ENCODE measurements at places on chromosomes 2 and 18.

- no peak for DNase-seq
These were observed 44.5 kb downstream of the SH3BP4 start for GRCh38 chr2:234996069-234996940.

GRCh38 chr2:23204685-23205242 is 180.2 kb upstream of the KLHL29 start:
- no peak for DNase-seq

DNA sequence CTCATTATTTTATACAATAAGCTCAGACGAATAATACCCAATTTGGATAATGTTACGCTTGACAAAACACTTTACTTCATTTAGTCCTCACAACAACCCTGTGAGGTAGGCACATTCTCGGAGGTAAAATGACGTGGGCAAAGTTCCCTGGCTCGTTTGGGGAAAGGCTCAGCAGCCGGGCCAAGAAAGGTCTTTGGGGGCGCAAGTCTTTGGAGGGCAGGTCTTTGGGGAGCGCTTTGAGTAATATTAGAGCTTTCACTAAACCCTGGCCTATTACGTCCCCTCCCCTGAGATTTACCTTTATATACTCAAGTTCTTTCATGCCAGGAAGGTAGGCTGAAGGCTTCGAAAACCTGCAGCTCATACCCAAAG is 427 bp downstream of the RBKS start:
- no peak for DNase-seq

DNA sequence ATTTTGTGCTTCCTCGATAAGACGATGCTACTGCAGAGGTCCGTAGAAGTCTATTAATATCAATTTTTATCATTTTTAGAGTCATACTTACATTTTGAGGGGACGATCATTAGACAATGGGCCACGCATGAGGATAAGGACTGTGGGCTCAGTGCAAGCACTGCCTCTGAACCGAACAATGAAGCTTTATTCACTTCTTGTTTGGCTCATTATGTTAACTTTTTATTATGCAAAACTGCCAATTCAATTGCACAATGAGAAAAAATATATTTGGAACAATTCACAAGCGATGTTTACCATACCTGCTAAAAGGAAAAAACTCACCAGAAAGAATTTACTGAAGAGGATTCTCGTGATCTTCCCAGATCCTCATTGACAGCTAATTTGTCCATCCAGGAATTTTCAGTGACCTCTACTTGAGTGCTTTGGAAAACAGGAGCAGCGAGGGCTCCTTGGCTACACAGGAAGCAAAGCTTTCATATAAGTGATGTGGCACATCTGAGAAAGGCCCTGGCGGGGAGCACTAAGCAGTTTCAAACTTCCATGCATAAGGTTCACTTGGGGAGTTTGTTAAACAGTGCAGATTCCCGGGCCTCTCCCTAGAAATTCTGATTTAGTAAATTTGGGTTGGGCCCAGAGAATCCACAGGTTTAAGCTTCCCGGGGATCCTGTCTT is 13.3 kb upstream of the CAPN13 start:
- no peak for DNase-seq

GRCh38 chr18:34913837-34914661 is 127.2 kb upstream of the MAPRE2 start:
- DNase-seq = no peak

- no peak for DNase-seq
These were observed 1.3 kb upstream of the HOXD4 start for GRCh38 chr2:176149939-176150583.

DNA sequence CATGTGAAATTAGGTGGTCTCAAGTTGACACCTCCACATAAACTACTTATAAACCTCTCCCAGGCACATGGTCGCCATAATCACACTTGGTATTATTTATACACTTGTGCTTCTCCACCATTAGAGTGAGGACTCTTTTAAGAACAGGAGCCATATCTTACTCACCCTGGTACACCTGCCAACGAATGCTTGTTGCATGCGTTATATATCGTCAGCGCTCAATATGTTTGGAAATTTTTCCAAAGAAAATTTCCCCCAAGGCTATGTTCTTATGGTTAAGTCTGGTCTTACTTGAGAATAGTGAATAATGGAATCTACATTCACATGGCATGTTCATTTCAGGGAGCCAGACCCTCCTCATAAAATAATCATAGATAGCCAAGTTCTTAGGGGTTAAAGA is 271.7 kb downstream of the BCL11A start:
- DNase-seq = no peak

GRCh38 chr2:187478719-187479118 is 30.7 kb upstream of the CALCRL start:
- DNase-seq = no peak

- no peak for DNase-seq
These were observed 71.4 kb downstream of the HDAC4 start for GRCh38 chr2:239329284-239329971.

- DNase-seq = no peak
These were observed 1.6 kb downstream of the FEV start for GRCh38 chr2:218983263-218983933.

GRCh38 chr2:23114299-23114698 is 270.7 kb upstream of the KLHL29 start:
- DNase-seq = no peak

DNA sequence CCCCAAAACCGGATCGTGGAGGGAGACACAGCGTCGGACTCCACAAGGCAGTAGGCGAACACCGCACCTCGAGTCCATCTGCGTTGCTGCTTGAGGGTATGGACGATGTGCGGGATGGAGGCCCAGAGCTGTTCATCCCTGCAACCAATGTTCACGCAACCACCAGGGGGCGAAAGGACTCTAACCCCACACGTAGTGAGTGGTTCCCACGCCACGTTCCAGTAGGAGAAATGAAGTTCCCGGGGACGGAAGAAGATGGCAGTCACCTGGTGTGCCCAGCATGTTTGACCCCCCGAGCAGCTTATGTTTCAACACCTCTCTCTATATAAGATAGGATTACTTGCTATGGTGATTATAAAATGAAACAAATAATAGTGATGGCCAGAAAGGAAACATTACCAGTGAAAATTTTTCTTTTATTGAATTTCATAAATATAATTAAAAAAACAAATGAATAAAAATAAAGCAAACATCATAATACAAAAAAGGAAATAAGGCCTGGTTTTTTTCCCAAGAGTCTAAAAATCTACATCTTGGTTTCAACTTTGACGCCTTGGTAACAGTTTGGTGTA is 184.3 kb downstream of the SH3BP4 start:
- DNase-seq = peak; percentile 9

- DNase-seq = no peak
These were observed 34.6 kb downstream of the SPC25 start for GRCh38 chr2:168855601-168856000.

DNA sequence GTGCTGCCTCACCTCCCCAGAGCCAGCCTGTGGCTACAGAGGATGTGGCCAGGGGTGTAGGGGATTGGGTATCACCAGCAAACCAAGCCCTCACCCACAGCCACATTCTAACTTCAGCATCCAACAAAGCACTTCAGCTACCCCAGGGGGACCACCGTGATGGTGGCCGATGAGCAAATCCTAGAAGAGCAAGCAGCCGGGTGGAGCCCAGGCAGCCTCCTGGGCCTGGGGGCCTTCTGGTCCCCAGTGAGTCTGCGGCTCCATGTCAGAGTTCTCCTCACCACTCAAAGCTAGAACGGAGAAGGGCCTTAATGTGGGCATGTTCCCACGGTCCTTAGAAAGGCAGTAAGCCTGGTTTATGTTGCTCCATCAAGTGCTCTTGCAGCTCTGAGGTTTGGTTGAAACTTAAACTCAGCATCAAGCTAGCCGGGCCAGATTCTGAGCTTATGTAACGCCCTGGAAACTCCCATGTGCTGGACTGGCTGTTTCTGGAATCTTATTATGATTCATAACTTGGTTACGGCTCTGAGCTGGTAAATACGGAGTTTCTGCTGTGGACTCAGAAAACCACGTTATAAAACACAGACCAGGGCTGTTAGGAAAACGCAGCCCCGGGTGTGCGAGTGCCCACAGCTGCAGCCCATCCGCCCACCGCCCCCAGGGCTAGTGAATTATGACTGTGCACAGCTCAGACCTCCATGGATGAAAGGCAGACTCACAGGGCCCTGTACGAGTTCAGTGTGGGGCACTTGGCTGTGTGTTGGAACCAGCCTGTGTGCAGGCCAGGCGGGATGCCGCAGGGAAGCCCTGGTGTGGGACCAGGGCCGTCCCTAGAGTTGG is 99.8 kb downstream of the SEPTIN10 start:
- no peak for DNase-seq

DNA sequence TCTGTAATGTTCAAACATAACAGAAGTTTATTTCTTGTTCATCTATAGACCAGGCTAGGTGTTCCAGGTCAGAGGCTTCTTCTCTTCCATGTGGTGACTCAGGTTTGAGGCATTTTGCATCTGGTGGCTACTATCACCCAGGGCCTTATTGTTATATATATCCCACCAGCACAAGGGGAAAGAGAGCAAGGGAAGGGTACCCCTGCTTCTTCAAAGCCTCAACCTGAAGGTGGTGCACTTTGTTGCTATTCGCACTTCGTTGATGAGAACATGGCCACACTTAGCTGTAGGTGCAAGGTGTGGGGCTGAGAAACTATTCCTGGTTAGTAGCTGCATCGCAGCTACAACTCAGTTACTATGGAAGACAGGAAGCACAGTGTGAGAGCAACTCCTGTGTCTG is 27.4 kb upstream of the SLC3A1 start:
- DNase-seq = no peak

DNA sequence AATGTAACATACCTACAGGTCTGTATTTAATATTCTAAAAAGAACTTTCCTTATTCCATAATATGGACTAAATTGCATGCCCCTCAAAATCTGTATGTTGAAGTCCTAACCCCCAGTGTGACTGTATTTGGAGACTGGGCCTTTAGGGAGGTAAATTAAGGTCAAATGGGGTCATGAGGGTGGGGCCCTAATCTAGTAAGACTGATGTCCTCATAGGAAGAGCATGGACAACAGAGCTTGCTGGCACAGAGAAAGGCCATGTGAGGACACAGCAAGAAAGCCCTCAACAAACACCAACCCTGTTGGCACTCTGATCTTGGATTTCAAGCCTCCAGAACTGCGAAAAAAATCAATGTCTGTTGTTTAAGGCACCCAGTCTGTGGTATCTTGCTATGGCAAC is 18.6 kb downstream of the SF3B1 start:
- no peak for DNase-seq

GRCh38 chr2:121754851-121755236 is 607 bp upstream of the TSN start:
- DNase-seq = no peak

GRCh38 chr2:20061940-20062339 is 10.5 kb upstream of the LAPTM4A start:
- no peak for DNase-seq

DNA sequence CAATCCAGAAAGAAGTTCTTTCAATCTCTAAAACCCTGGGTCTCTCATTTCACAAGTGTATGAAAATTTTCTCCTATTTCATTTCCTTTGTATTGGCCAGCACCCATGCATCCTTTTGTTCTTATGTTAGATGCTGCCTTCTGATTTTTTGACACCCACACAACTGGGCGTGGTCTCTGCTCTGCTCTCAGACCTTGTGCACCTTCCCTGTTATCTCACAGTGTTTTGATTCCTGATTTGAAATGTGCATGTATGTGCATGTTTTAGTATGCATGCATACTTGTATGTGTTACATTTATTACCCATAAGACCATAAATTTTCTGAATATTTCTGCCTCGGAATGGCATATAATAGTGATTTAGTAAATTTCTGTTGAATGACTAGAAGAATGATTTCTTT is 152.2 kb downstream of the CTNNA2 start:
- no peak for DNase-seq

- no peak for DNase-seq
These were observed 134.2 kb upstream of the CHAC2 start for GRCh38 chr2:53633441-53633840.

DNA sequence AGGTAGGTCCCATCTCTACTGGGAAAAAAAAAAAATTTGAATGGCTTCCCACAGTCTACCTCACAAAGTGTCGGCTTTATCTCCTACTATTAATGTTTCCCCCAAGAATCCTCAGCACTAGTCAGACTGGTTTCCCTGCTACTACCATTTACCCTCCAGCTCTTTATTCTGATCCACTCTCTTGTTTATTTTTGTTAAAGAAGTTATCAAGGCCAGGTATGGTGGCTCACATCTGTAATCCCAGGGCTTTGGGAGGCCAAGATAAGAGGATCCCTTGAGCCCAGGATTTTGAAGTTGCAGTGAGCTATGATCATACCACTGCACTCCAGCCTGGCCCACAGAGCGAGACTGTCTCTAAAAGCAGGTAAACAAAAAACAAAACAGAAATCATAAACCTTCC is 1275.3 kb downstream of the LRP1B start:
- DNase-seq = no peak

DNA sequence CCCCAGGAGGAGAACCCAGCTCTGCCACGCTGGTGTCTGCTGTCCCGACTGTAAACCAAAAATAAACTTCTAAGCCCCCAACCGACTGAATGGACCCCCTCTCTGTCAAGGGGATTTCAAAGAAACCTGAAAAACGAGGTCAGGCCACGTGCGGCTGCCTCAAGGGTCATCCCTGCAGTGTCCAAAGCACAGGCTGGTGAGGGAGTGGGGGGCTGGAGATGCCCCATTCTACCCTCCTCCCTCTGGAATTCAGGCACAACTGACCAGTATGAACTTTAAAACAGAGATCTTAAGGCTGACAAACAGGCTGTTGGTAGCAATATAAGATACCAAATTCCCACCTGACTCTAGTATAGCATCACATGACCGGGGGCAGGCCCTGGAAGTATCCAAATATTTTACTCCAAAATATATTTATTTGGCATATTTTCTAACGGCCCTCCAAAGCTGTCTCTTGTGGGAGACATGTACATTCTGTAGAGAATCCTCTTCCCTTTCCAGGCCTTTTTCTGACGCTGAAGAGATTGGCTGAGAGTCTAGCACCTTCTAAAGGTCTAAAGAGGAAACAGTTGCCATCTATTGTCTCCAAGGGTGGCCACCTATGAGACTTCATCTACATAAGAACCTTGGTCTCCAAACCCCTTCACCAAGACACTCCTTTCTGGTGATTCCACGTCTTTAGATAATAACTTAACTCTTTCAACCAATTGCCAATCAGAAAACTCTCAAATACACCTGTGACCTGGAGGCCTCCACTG is 40.4 kb upstream of the CTDP1 start:
- no peak for DNase-seq

- no peak for DNase-seq
These were observed 130.2 kb upstream of the ID2 start for GRCh38 chr2:8551622-8552074.

All from stimulated activated CD8-positive, alpha-beta memory T cell treated with anti-CD3 and anti-CD28 coated beads, Interleukin-4, amount 100 ng/mL, for 1 hour (primary cell).